ENCODE measurements at places on chromosomes 2 and 18.

GRCh38 chr18:11096411-11096810, 53.0 kb downstream of the PIEZO2 start:
- no peak for DNase-seq

- DNase-seq = peak; percentile 68
These were observed 10.3 kb downstream of the CNRIP1 start for GRCh38 chr2:68309426-68309825.

- no peak for DNase-seq
These were observed 489.1 kb upstream of the LRRTM4 start for GRCh38 chr2:78011251-78011650.

GRCh38 chr18:54316071-54316820, 41.4 kb downstream of the STARD6 start:
- peak; percentile 13 for DNase-seq

GRCh38 chr2:135667045-135667444, 74.6 kb upstream of the UBXN4 start:
- no peak for DNase-seq

DNA sequence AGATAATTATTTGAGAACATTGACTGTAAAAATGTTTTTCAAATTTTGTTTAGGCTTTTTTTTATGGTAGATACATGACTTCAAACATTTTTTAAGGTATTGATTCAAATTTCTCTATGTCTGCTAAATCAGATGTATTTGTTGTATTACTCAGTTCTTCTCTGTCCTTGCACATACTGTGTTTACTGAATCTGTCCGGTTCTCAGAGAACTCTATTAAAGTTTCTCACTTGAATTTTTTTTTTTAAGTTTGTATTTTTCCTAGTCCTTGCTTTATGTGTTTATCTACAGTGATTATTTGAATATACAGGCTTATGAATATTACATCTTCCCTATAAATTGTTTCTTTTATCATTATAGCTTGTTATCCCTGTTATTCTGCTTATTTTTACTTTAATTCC, 5.3 kb downstream of the SEPTIN2 start:
- no peak for DNase-seq

DNA sequence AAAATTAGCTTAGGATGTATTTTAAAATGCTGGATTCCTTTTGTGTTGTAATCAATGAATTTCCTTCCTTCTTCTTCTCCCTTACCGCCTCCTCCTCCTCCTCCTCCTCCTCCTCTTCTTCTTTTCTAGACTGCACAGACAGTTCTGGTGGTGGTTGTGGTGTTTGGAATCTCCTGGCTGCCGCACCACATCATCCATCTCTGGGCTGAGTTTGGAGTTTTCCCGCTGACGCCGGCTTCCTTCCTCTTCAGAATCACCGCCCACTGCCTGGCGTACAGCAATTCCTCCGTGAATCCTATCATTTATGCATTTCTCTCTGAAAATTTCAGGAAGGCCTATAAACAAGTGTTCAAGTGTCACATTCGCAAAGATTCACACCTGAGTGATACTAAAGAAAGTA, 18.8 kb downstream of the GALR1 start:
- DNase-seq = no peak

DNA sequence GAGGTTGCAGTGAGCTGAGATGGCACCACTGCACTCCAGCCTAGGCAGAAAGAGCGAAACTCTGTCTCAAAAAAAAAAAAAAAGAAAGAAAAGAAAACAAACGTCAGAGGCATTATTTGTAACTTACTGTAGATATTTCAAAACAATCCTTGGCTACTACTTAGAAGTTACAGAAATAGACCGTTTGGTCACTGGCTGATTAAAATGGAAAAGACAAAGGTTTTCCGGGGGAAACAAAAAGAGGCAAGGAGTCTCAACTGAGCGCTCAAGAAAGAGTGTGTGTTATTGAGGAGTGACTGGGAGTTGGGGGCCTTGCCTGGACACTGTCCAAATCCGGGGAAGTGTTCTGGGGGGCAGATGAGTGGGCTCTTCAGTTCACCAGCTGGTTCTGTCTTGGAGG, 47.6 kb downstream of the TEX44 start:
- no peak for DNase-seq

GRCh38 chr2:86645752-86646151, 22.1 kb upstream of the RNF103 start:
- no peak for DNase-seq

DNA sequence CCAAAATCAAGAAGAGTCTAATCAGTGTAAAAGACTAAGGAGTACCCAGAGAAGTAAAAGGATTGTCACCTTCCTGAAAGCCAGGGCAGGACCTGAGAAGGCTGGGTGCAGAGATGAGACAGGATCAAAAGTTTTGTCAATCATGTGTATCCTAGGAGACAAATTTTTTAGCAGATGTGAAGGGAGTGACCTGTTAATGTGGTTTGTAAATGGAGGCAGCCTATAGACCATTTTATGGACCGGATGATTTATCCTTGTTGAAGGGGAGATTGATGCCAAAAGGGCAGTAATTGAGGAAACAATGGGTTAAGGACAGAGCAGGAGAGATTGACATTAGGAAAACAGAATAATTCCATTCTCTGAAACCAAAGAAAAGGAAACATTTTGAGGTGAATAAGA, 813 bp downstream of the NDC80 start:
- peak; percentile 56 for DNase-seq
